ENCODE measurements at places on chromosomes 7 and 10.

DNA sequence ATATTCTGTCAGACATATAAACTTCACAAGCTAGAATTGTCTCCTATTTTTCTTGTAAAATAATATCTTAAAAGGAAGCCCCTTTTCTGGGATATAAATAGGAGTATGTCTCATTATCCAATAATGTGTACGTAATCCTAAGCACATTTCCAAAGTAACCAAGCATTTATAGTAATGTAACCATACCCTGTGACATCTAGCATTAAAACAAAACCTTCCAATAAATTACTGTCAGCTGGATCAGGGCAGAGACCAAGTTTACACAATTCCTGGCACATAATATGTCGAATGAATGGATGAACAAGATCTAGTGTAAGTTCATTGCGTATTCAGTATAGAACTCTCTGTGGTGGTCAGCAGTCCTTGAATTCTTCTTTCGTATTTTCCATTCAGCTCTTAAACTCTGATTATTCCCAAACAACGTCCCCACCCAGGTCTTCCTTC is 14.3 kb downstream of the CPED1 start:
- no peak for DNase-seq

DNA sequence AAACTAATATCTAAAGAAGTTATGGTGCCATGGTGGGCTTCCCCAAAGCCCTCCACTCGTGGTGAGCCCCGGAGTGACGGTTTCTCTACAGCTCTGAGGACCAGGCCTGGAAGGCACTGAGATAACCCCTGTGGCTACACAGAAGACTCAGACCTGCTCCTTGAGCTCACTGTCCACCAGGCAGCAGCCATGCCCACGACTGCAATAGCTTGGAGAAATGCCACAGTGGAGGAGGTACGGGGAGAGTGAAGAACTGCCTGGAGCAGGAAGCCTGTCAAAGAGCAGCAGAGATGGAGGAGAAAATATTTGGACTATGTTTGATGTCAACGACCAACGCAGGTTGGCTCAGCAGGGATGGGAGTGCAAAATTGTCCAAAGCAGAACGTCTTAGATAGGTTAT is 300.1 kb upstream of the NPSR1 start:
- no peak for DNase-seq

- DNase-seq, result no peak
These were observed 31.7 kb upstream of the DGKI start for GRCh38 chr7:137878333-137878961.

DNA sequence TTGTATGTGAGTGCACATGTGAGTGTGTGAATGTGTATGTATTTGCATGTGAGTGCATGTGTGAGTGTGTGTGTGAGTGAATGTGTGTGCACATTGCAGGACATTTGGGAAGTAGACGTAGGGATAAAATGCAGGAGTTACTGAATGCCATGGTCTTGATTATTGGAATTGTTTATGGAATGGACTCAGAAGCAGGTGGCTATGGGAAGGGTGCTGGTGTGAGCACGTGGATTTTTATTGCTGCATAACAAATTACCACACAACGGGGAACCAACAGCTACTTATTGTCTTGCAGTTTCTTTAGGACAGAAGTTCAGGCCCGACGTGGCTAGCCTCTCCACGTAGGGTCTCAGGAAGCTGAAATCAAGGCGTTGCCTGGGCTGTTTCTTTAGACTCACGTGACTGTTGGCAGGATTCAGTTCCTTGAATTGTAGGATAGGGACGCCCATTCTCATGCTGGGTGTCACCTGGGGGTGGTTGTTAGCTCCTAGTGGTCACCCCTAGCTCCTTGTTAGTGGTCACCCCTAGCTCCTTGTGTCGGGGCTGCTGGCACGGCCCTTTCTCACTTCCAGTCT is 48.3 kb upstream of the ZNF32 start:
- DNase-seq, result no peak

DNA sequence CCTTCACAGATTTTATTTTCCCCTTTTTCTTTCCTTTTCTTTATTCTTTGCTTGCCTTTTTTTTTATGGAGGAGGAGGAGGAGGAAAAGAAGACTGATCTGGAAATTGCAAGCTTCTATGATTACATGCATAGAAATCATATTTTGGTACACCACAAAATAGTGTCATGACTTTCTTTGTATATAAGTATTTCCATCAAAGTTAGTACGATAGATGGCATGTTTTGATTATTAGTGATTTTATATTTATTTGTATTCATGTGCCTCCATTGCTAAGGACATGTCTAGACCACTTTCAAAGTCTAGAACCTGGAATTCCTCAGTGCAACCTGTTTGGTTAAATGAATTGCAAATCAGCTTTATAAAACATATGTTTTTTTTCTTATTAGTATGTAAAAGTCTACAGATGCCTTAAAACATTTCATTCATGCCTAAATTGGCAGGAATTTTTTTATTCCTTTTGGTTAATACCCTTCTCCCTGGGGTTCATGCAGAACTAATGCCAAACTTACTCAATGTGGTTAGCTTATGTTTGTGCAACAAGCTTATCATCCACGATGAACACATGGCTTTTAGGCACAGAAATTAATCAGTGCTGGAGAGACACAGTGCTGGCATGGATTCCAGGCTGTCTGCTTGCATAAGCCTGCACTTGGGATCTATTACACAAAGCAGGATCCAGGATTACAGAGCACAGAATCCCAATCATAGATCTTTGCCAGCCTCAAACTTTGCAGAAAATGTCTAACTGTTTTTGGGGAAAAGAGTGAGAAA is 213.1 kb downstream of the CHRM2 start:
- DNase-seq, result no peak
